ENCODE measurements at places on chromosomes 2 and 18.

- DNase-seq: no peak
Observed at GRCh38 chr2:105571445-105571987, 172.7 kb upstream of the FHL2 start.

- no peak for DNase-seq
Observed at GRCh38 chr2:240959214-240959940, 39.0 kb upstream of the SNED1 start.

DNA sequence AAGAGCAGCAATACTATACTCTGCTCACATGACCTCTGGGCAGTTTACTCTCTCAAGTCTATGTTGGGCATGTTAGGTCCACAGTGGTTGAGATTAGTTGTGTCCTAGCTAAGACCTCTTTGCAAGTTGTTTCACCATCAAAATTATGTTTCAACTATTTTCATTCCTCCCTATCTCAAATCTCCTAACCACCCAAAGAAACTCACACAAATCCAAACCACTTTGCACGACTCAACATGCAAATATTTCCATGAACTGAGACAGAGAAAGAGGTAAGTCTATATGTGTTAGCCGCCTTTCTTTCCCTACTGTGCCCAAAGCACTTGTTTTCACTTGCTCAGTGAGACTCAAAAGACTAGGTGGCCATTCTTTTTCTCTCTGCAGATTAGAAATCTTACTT, 546.8 kb downstream of the TNS1 start:
- no peak for DNase-seq

GRCh38 chr2:75066121-75066902, 107.9 kb downstream of the POLE4 start:
- no peak for DNase-seq

- DNase-seq: no peak
Observed at GRCh38 chr2:234818937-234819336, 132.9 kb upstream of the SH3BP4 start.

GRCh38 chr2:100269889-100270288, 52.4 kb downstream of the LONRF2 start:
- DNase-seq: no peak

- DNase-seq: no peak
Observed at GRCh38 chr2:181203412-181203811, 223.0 kb downstream of the UBE2E3 start.

DNA sequence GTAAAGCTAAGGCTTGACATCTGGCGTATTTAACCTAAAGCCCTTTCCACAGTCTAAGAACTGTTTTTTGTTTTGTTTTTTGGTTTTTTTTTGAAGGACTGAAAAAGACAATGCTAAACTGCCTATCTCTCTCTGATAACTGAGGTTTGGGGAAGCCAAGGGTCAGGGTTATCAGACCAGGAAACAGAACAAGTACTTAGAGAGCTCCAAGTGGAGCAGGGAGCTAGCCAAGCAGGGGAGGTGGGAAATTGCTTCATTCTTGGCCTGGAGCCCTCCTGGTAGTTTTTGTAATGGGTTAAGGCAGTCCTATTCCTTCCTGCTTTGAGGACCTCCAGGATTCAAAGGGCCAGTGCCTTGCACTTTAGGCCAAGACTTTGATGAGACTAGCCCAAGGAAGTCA, 154.3 kb upstream of the LTBP1 start:
- no peak for DNase-seq

GRCh38 chr2:241843321-241844065, 15.2 kb downstream of the PDCD1 start:
- no peak for DNase-seq

- DNase-seq: no peak
Observed at GRCh38 chr18:58225101-58225500, 181.1 kb downstream of the NEDD4L start.

- DNase-seq: no peak
Observed at GRCh38 chr2:48548840-48549239, 18.9 kb downstream of the STON1 start.

DNA sequence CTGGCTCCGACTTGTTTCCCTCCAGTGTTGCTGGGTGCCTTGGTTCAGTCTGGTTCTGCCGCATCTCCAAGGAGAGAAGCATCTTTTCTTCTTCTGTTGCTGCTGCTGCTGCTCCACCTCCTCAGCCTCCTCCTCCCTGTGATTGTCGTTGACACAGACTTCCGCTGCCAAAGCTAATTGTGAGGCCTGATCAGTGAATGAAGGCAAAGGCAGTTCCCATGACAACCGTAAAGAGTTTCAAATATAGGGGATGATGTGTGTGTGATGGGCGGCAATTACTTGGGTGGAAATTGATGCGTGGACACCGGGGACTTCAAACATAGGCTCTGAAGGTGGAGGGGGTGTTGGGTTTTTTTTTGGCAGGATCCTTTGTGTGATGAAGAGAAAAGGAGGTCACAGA, 13.7 kb downstream of the TET3 start:
- no peak for DNase-seq

GRCh38 chr18:65754121-65754520, 3.3 kb downstream of the CDH7 start:
- DNase-seq: no peak

GRCh38 chr2:239758279-239758877, 266.8 kb downstream of the NDUFA10 start:
- DNase-seq: no peak

DNA sequence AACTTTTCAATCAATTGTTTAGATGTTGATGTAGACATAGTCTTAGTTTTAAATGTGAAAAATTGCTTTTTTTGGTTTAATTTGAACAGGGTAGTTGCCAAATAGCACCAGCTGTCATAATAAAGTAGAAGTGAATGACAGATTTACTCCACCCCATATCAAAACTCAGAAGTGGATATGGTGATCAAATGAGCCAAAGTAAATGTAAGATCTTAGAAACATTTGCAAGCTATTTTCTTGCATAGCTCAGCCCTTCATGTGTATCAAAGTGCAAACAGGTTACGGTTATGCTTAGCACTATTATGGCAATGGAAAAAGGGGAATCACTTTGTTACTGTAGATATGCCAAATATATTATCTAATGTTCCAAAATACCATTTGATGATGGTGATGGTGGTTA, 540.9 kb upstream of the NRP2 start:
- no peak for DNase-seq

DNA sequence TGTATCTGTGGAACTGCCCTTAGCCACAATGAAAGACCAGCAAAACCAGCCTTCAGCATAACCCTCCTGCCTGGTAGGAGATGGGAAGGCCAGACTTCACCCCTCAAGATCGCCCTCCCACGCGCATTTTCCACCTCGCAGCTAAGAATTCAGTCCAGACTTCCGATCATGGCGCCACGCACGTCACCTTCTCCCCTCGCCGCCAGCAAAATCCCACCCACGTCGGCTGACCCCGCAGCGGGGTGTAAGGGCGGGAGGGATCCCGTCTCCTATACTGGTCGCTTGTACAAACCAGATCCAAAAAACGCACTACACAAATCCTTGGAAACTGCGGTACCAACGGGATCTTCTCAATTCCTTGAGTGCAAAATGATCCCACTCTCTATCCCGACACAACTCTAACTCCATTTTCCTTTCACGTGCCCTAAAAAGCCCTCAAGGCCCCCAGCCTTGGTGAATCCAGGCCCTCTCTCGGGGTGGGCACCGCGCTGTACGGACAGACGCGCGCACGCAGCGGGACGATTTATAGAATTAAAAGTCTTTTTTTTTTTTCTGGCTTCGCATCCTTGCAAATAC, 1.0 kb upstream of the BMPR2 start:
- DNase-seq: peak; percentile 39

GRCh38 chr2:58594762-58595161, 353.6 kb upstream of the FANCL start:
- no peak for DNase-seq

- DNase-seq: no peak
Observed at GRCh38 chr18:4193086-4193485, 262.0 kb downstream of the DLGAP1 start.

- no peak for DNase-seq
Observed at GRCh38 chr2:73855526-73855925, 26.8 kb downstream of the STAMBP start.

DNA sequence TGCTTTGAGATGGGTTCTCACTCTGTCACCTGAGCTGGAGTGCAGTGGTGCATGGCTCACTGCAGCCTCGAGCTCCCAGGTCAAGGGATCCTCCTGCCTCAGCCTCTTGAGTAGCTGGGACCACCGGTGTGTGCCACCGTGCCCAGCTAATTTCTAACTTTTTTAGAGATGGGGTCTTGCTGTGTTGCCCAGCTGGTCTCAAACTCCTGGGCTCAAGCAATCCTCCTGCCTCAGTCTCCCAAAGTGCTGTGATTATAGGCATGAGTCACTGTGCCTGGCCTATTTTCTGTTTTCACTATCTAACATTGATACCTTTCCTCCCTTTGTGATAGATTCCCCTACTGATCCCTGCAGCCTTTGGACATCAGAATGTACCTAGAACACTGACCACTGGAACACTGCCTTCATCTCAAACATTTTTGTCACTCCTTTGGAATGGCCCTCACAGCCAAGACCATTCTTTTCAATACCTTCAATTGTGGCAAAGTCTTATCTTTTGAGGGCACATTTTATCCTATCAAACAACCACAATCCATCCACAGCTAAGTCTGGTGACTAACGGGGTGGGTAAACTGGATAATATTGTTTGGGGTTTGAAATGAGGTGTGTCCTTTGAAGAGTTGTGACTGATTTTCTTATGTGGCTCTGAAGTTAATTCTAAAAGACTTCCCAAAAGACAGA, 43.7 kb downstream of the EPAS1 start:
- DNase-seq: no peak

GRCh38 chr2:143909577-143910353, 610.2 kb downstream of the ZEB2 start:
- no peak for DNase-seq

All from activated CD8-positive, alpha-beta T cell treated with anti-CD3 and anti-CD28 coated beads, Interleukin-2, amount 10 ng/mL, durations not matched to agents 7 days and 5 days (primary cell).